ENCODE measurements at places on chromosomes 5 and 9.

DNA sequence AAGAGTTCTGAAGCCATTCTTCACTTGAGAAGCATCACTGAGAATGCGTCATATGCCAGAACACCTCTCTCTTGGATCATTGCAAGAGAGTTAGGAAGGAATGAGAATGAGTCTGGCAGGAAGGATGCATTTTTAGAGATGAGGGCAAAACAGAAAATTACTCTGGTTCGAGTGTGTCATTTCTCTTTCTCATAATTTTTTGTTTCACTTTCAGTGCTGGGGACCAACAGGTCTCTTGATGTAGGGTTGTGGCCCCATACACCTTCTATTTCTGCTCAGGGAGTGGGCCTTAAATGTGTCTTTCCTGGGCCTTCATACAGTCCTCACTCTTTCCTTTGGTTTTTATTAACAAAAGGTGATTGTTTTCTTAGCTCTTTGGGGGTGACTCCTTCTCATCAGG lies 302.4 kb downstream of the NR3C1 start:
- DNase-seq = no peak

DNA sequence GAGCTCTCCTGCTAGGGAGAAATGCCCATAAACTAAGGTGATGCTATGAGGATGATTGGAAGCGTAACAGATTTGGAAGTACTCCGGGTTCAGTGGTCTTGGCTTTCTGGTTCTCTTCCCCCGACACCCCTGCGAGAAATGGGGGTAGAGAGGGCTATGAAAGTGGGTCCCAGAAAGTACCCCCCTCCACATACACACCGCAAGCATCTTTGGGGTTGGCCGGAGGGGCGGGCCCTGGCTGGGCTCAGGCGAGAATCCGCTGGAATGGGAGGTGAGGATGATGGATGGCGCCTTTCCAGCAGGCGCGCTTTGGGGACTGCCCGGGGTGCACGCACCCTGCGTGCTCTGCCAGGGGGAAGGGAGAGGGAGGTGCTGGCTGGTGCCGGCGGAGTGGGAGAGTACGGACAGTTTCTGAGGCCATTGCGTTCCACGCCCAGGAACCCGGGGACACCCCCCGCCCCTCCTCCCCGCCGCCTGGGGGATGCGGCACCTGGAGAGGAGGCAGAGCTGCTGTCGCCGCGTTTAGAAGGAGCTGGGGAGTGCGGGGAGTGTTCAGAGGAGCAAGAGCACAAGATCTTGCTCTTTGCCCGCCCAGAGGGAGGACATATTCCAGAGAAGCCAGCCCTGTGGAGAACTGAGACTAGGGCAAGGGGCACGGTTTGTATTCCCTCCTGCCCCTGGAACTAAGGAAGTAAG lies 1.9 kb downstream of the PCSK5 start:
- DNase-seq = no peak

DNA sequence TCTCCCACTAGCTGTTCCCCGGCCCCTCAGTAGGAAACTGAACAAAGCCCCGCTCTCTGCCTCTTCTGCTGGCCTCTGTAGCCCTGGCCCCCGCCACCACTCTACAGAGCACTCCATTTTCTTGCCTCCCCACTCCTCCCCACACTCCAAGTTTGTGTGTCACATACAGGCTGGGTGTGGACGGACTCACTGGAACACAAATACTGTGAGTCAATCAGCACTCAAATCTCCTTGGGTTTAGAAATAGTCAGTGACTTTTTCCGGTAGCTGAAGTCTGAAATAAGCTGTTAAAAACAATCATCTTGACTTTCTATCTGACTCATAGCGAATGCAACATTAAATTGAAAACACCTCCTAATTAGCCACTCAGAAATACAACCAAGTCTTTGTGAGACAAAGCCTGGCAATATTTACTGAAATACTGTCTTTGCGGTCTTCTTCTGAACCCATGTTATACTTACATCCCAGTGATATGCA lies 122.5 kb downstream of the LHFPL2 start:
- DNase-seq = no peak

- DNase-seq = no peak
Observed at GRCh38 chr9:72790989-72791388, 161.9 kb downstream of the ALDH1A1 start.

GRCh38 chr5:37876245-37876644 lies 36.4 kb upstream of the GDNF start:
- no peak for DNase-seq

GRCh38 chr9:3862561-3862960 lies 336.8 kb upstream of the RFX3 start:
- DNase-seq = no peak

DNA sequence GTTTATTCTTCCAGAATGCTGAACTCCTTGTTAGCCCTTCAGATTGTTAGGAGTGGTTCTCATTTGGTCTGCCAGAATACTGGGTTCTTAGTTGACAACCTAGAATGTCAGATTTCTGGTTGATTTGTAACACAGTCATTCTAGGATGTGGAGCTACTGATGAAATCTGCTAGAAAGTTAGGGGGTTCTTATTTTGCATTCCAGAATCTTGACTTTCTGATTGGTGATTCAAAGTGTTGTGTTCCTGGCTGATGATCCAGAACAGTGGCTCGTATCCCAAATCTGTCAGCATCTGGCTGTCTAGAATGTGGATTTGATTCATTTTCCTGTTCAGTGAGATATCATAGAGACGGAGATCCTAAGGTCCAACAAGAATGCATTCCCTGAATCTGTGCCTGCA lies 21.9 kb downstream of the PTGS1 start:
- DNase-seq = no peak

DNA sequence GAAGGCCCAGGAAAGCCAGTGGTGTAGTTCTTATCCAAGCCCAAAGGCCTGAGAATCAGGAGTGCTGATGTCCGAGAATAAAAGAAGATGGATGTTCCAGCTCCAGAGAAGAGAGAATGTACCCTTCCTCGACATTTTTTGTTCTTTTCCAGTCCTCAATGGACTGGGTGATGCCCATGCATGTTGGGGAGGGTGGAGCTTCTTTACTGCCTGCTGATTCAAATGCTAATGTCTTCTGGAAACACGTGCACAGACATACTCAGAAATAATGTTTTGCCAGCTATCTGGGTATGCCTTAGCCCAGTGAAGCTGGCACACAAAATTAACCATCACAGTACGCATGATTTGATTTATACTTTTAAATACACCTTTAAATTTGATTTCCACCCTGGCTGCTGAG lies 61.5 kb upstream of the FOXE1 start:
- DNase-seq = no peak

GRCh38 chr5:53472279-53472678 lies 8.2 kb upstream of the FST start:
- no peak for DNase-seq

DNA sequence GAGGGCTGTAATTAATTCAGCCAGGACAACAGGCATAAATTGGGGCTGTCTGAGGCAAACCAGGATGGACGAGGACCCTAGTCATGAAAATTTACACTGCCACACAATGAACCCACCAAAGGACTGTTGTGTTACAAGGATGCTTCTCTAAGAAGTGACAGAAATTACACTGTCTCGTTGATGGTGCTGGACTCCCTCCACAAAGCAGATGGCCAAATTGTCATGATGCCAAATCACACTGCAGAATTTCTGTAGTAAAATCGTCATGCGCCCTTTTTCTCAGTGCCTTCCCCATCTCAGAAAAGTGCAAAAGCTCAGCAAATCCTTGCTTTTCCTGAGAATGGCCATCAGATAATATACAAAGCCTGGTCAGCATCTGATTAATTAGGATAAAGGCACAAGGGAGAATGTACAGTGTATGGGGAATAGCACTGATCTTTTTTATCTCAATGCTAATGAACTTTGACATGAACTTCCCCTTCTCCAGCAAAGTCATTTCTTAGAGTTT lies 545.8 kb downstream of the CSNK1G3 start:
- DNase-seq = no peak

DNA sequence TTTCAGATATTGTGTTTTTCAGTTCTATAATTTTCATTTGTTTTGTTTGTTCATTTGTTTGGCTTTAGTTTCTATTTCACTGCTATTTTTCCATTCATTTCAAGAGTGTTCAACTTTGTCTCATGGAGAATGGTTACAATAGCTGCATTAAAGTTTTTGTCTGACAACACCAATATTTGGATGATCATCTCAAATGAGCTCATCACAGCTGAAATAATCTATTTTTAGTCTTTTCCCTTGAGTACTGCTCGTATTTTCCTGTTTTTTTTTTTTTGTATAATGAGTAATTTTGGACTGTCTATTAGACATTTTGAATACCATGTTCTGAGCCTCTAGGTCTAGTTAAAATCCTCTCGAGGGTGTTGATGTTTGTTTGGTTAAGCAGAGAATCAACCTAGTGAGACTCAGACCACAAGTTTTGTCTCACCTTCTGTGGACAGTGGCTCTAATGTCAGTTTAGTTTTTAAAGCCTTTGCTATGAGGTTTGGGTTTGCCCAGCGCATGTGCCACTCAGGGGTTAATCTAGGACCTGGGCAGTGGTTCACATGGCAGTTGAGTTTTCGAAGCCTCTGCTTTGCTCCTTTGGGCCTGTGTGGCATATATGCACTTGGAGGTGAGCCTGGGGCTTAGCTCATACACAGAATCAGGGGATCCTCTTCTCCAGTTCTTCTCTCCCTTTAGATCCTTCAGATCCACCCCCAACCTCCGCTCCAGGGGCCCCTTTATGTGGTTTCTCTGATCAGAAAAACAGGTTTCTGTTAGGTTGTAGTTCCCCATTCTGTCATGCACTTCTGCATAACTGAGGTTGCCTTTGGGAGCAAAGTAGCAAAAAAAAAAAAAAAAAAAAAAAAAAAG lies 79.8 kb downstream of the ARSB start:
- no peak for DNase-seq

DNA sequence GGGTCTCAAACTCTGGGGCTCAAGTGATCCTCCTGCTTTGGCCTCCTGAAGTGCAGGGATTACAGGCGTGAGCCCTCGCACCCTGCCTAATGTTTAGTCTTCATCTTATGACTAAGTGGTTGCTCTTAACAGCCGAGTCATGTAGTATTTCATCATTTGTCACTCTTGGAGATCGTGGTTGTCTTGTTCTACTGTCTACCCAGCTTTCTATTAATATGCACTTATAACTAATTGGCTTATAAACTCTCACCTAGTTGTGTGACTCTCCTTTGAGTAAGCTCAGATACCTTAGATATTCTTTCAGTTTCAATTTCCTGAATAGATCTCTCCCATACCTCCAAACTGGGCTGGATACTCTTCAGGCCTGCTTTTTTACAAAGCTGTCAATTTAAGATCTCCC lies 19.9 kb downstream of the SLC44A1 start:
- no peak for DNase-seq

- DNase-seq = no peak
Observed at GRCh38 chr5:122751293-122751782, 23.5 kb upstream of the SNX2 start.

GRCh38 chr9:69919461-69920061 lies 98.9 kb downstream of the CFAP95 start:
- no peak for DNase-seq

GRCh38 chr5:81058121-81058520 lies 98.0 kb downstream of the RASGRF2 start:
- DNase-seq = no peak

DNA sequence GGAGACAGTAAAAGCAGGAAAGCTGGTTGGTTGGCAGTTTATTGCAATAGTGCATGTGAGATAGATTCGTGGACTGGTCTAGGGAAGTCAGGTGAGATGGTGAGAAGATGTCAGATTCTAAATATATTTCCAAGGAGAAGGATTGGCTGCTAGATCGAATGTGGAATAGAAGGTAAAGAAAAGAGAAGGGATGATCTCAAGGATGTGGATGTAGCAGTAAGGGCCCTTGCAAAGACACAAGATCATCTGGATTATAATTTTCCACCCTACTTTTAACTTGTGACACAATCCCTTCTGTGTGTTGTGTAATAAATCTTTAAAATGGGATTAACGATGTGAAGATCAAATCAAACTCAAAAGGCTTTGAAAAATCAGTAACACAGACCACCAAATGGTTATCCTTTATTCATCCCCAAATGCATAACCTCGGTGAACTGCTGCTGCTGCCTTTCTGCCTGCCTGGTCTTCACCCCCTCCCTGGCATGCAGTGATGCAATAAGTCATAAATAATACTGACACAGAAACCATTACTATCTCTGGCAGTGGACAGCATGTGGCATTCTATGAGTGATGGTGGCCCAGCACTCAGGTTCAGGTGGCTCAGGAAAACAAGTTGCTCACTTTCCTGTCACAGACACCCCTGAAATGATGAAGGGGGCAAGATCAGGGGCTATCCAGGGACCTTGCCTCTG lies 178.4 kb downstream of the FAM114A2 start:
- DNase-seq = no peak

- DNase-seq = no peak
Observed at GRCh38 chr9:17810728-17811571, 232.1 kb downstream of the SH3GL2 start.

Data from stimulated activated CD8-positive, alpha-beta memory T cell treated with anti-CD3 and anti-CD28 coated beads, Interleukin-7, amount 100 ng/mL, for 48 hours (primary cell).